ENCODE measurements at places on chromosomes 3 and 15.

DNA sequence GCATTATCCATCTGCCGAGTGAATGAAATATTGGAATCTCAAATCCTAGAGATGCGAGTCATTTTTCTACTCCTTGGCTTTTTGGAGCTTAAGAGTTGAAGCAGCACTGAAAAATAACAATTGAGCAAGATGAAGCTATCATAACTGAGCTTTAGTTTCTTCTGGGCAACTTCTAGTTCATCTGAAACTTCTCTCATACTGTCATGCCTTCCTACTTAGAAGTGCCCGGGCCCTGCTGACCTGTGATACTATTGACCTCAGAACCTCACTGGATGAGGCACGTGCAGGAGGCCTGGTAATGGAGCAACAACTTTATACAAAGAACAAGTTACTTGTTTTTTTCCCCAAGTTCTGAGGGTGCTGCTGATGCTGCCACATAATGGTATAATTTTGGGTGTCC is 48.5 kb upstream of the P3H2 start:
- DNase-seq = no peak

GRCh38 chr15:65051266-65051665 is 6.1 kb downstream of the SLC51B start:
- no peak for DNase-seq

DNA sequence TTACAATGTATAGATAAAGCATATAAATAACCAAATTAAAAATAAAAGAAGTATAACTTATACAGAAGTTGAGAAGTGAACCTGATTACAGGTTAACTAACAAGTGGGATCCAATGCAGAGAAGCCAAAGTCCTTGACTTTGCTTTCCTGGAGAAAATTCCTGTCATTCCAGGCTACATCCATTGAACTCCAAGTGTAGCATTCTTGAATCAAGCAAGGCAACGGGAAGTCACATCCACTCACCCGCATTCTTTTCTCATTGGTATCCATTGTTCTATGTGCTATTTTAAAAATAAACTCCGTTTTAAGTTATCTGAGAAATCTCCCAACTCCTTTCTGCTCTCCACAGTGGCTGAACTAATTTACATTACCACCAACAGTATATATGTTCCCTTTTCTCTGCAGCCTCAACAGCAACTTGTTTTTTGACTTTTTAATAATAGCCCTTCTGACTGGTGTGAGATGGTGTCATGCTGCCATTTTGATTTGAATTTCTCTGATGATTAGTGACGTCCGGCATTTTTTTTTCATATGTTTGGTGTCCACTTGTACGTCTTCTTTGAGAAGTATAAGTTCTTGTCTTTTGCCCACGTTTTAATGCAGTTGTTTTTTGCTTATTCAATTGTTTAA is 534.3 kb downstream of the ROBO1 start:
- DNase-seq = peak; percentile 32

- no peak for DNase-seq
Observed at GRCh38 chr3:81426826-81427577, 334.4 kb downstream of the GBE1 start.

GRCh38 chr15:26970712-26971210 is at the start of gene GABRG3:
Gene GABRG3 (plus strand): TSS chr15:26971181.
- DNase-seq = no peak

- peak; percentile 12 for DNase-seq
Observed at GRCh38 chr3:31423482-31423881, 109.2 kb upstream of the STT3B start.

DNA sequence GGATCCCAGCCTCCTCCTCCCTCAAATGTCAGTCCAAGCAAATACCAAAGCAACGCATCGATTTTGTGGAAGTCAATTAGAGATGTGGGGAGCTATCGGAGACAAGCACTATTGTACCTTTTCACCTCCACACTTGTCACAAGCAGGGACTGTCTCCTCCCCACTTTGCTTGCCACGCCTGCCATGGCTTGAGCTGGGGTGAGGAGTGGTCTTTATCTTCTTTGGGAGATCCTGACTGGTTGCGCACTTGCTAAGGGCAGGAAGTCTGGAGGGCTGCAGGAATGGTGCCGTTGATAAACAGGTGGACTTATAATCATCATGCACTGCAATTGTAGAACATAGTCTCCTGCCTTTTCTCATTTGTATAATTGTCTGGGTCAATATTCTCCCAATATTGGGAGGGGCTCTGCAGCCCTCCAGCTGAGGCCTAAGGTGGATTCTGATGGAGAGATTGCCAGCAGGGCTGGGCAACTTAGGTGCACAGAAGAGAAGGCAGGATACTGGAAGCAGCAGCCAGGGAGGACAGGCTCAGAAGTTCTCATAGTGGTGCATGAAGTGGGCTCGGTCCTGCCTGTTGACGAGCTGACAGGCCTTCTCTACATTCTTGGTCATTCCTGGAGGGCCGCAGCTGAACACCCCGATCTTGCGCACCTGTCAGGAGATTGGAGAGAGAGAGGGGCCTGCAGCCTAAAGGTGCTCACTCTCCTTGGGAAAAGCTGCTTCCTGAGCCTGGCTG is 20.2 kb downstream of the DUOX2 start:
- no peak for DNase-seq

- no peak for DNase-seq
Observed at GRCh38 chr3:18216996-18217395, 208.1 kb downstream of the SATB1 start.
